ENCODE measurements at places on chromosomes 6 and 20.
A peak's percentile ranks its signal among the peaks of the same experiment; 100 is the strongest.

GRCh38 chr6:111038534-111039252 lies 48.6 kb upstream of the SLC16A10 start:
- no peak for DNase-seq

- no peak for DNase-seq
Observed at GRCh38 chr20:21701171-21701876, 4.1 kb upstream of the PAX1 start.

- peak; percentile 58 for DNase-seq
Observed at GRCh38 chr6:125987026-125987617, 782 bp downstream of the TRMT11 start.

- DNase-seq = no peak
Observed at GRCh38 chr6:41826343-41827022, 39.0 kb downstream of the TOMM6 start.

- DNase-seq = peak; percentile 5
Observed at GRCh38 chr20:58467572-58468527, 47.3 kb downstream of the APCDD1L start.

DNA sequence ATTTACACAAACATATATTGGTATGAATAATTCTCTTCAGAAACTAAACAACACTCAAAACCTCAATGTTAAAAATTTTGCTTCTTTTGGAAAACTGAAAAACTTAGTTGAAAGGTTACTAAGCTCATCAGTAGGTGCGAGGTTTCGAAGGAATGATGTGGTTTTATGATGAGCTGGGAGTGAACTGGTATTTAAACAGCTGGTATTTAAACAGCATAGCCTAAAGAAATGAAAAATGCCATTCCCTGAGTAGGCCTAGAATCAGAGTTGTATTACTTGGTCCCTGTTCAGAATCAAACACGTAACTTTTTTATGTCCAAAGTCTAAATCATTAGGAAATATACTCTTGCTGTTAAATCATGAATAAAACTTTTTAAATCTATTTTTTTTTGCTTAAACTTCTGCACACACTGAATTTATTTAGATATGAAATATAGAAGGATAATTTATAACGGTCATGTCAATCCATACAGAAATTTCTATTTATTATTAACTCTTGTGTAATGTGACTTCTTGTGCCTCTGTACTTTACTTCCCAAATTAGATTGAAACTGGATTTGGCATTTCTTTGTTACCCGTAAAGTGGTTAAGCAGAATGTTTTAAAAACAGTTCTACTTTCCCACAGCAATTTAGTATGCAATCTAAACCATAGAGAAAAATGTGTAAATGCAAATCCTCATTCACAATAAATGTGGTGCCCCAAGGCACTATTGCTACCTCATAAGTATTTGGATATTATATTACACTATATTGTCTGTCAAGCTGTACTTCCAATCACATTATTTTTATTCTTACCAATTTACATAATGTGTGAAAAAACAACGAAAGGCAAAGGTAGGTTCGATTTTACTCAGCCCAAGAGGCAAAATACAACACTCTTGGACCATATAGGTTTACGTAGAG lies 124.1 kb downstream of the HS3ST5 start:
- DNase-seq = no peak

GRCh38 chr6:123803504-123804013 lies at the start of gene NKAIN2:
Gene NKAIN2 (plus strand): TSS chr6:123803865.
- no peak for DNase-seq

GRCh38 chr6:53282741-53283140 lies 66.0 kb downstream of the ELOVL5 start:
- no peak for DNase-seq

DNA sequence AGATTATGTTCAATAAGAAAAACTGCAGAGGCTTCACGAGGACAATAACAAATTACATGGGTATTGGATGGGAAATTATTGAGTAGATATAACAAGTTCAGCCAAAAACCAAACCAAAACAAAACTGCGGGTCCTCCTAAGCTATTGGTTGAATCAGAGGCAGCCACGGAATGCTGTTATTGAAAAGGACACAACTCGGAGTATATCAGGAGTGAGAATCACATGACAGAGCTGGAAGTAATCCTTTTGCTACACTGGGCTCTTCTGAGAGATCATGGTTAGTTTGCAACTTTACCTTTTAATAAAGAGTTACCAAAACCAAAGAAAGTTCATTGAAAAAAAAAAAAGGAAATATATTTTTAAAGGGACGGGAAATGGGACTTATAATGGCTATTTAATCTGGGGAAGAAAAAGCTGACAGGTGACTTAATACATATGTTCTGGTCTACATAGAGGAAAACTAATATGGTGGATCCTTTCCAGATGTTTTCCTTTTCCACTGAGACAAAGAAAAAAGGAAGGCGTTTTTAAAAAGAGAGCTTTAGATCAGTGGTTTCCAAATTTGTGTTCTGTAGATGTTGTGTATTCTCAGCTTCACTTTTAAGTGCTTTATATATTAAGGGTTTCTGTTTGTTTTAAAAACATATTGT lies 6.9 kb upstream of the CITED2 start:
- no peak for DNase-seq
